ENCODE measurements at places on chromosomes 12 and 14.

DNA sequence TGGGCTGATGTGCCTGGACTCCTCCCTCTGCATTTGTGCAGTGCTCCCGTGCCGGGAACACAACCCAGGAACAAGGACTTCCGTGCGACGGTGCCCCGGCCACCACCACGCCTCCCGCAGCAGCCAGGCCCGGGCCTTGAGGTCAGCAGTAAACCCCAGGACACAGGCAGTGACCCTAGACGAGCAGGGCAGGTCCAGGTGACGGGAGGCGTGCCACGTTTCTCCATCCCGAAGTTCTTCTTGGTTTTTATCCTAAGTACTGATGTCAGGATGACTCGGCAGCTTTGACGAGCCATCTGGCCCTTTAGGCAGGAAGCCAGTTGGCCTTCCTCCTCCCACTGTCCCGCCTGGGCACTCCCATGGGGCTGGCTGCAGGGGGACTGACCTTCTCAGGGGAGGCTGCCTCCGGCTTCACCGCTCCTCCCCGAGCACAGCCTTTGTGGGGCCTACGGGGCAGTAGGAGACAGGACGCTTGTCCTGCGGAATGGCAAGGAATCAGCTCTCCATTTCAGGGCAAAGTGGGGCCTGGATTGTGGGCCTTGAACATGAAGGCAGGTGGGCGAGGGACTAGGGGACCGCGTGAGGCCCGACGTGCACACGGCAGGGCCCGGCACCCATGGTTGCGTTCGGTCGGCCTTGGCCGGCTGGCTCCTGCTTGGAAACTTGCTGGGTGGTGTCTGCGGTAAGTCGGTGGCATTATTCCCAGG lies 94.1 kb downstream of the FBXL14 start:
- DNase-seq = no peak

DNA sequence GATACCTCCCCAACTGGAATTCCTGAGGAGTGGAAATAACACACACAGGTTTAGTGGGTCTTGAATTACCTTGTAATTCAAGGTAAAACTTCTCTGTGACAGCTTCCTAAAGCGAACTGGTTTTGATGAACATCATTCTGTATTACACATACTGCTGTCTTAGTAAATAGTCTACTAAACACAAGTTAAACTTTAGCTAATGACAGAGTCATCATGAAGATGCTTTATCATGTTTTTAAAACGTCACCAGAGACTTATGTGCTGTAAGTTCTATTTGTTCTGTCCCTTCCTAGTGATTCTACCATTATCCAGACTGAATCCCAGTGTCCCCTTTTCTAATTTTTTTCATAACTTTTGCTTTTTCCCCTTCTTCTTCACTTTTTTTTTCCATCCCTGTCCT lies 11.6 kb upstream of the GXYLT1 start:
- DNase-seq = no peak

GRCh38 chr14:21086908-21087293 lies 11.6 kb downstream of the ZNF219 start:
- no peak for DNase-seq

DNA sequence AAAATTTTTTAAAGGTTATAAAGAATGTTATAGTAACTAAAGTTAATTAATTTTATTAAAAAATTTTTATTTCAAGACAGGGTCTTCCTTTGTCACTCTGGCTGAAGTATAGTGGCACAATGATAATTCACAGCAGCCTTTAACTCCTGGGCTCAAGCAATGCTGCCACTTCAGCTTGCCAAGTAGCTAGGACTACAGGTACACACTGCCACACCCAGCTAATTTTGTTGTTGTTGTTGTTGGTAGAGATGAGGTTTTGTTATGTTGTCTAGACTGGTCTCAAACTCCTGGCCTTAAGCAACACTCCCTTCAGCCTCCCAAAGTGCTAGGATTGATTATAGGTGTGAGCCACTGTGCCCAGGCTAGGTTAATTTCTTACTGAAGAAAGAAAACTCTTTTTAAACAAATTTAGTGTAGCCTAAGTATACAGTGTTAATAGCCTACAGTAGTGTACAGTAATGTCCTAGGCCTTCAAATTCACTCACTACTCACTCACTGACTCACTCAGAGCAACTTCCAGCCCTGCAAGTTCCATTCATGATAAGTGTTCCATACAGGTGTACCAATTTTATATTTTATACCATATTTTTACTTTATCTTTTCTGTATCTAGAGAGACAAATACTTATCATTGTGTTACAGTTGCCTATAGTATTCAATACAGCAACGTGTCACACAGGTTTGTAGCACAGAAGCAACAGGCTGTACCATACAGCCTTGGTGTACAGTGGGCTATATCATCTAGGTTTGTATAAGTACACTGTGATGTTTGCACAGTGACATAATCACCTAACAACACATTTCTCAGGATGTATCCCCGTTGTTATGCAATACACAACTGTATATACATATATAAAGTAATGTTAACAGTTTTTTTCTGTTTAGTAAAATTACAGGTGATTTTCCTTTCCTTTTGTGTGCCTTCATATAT lies 24.7 kb upstream of the DNAAF2 start:
- DNase-seq = no peak

DNA sequence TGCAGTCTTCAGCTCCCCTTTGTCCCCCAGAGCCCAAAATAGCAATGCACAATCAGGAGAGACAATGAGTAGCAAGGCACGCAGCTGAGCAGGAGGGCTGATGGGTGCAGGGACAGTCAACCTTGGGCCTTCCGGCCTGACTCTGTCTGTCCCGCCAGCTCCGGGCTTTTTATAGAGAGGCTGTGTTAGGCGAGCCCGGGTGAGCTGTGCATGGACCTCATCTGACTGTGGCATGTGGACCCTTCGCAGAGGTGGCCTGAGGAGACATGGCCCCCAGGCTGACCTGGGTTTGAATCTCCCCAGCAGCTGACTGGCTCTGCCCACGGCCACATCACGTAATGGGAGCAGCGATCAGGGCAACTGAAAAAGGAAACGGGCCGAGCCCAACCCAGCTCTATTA lies 177.9 kb downstream of the TSPAN9 start:
- no peak for DNase-seq

DNA sequence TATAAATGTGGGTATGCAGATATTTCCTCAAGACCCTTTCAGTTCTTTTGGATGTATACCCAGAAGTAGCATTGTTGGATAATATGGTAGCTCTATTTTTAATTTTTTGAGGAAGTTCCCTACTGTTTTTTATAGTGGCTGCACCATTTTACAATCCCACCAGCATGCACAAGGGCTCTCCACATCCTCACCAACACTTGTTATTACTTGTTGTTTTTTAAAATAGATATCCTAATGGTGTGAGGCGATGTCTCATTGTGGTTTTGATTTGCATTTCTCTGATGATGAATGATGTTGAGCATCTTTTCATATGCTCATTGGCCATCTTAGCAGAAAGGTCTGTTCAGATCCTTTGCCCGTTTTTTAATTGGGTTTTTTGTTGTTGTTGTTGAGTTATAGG lies 47.1 kb downstream of the DIP2B start:
- no peak for DNase-seq

- DNase-seq = no peak
Measured at GRCh38 chr14:102930138-102930752, 7.8 kb downstream of the AMN start.

DNA sequence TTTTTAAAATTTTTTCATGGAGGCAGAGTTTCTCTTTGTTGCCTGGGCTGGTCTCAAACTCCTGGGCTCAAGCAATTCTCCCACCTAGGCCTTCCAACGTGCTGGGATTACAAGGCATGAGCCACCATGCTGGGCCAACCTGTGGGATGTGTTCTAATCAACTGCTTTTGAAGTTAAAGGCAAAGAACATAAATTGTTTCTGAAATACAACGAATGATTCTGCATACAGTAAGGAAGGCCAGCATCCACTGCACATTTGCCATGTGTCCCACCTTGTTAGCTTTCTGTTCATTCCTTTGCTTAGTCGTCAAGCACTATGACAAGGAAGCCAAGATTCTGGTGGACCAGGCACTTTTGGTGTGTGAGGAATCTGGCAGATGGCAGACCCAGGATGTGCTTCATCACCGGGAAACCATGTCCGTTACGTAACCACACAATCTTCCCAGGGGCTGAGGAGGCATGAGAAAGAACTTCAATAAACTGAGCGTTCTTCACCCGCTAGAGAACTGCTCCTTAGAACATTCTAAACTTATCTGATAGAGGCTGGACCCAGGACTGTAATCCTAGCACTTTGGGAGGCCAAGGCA lies 24.5 kb downstream of the MOK start:
- no peak for DNase-seq

DNA sequence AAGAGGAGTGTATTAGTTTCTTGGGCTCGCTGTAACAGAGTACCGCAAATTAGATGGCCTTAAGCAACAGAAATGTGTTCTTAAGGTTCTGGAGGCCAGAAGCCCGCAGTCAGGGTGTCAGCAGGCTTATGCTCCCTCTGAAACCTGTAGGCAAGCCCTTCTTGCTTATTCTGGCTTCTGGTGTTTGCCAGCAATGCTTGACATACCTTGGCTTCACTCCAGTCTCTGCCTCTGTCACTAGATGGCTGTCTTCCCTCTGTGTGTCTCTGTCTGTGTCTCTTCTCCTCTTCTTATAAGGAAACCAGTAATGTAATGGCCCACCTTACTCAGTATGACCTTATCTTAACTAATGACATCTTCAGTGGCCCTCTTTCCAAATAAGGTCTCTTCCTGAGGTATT lies 85.1 kb downstream of the DERA start:
- no peak for DNase-seq

- DNase-seq = peak; percentile 96
Measured at GRCh38 chr12:48956279-48957140, 777 bp downstream of the ARF3 start.

DNA sequence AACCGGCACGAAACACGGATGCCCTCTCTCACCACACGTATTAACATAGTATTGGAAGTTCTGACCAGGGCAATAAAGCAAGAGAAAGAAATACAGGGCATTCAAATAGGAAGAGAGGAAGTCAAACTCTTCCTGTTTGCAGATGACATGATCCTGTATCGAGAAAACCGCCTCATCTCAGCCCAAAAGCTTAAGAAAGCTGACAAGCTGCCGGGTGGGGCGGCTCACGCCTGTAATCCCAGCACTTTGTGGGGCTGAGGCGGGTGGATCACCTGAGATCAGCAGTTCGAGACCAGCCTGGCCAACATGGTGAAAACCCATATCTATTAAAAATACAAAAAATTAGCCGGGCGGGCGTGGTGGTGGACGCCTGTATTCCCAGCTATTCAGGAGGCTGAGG lies 17.7 kb downstream of the OR6S1 start:
- DNase-seq = no peak

DNA sequence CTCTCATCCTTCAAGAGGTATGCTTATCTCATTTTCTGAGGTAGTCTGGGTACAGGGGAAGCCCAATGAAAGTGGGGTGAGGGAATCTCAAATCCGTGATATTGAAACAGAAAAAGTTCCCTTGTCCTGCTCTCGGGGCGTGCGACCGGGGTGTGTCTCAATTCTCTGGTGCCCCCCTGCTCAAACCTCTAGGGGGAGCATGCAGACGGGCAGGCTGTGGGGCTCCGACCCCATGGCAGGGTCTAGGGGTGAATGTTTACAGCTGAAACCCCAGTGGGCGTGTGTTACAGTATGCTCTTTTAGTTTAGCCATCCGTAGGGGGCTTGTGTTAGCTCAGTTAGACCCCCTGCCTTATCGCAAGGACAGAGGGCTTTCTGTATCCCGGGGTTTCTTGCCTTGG lies 68.7 kb downstream of the PTPRQ start:
- no peak for DNase-seq

DNA sequence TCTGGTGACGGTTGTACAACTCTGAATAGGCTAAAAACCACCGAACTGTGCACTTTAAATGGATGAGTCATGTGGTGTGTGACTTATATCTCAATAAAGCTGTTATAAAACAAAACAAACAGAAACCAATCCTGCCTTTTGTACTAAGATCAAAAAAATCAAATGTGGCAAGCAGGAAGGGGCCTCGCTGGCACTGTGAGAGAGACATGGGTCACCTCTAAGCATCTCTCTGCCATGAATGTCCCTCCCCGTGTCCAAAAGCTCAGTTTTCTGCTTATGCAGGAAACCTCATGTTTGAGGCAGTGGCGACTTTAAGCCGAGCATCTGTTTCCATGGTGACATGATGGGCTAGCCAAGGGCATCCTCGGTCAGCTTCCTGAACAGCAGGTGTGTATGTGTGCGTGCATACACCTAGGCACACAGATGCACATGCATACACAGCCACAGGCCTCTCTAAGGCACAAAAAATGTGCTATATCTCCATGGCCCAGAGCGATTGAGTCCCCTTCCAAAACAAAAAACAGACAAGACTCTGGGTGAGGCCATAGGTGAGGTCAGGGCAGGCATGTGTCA lies 44.4 kb downstream of the ARL6IP4 start:
- DNase-seq = no peak

- DNase-seq = no peak
Measured at GRCh38 chr12:19215115-19215514, 85.6 kb downstream of the PLEKHA5 start.

DNA sequence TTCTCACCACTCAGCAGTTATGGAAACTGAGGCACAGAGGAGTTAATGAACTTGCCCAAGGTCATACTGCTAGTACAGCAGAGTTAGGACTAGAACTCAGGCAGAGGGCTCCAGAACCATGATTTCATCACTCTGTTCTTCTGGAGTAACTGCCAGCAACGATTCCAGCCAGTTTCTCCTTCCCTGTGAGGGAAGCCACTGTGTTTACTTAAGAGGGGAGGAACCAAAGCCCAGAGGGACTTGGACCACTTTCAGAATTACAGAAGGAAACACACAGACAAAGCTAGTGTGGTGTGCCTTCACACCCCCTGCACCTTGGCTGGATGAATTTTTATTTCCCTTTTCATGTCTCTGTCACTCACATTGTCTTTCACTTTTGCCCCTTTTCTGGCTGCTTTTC lies 398.2 kb downstream of the DPF3 start:
- DNase-seq = no peak

- no peak for DNase-seq
Measured at GRCh38 chr14:61362072-61362750, 40.8 kb downstream of the PRKCH start.

DNA sequence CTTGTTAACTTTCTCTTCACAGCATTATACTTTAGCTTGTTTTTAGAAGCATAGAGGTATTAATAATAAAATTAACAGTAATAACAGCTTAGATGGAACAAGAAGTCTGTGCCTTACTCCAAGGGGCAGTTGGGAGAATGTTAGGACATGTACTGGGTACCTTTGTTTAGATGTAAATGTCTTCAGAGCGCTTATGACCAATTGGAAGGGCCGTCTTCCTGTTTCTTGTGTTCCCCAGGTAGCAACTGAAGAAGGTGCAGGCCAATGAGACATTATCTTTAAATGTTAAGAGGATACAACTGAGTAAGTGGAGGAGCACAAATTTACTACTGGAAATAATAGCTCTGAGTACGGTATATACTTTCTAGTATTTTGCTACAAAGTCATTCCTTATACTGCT lies 180.9 kb upstream of the SYT1 start:
- DNase-seq = no peak

DNA sequence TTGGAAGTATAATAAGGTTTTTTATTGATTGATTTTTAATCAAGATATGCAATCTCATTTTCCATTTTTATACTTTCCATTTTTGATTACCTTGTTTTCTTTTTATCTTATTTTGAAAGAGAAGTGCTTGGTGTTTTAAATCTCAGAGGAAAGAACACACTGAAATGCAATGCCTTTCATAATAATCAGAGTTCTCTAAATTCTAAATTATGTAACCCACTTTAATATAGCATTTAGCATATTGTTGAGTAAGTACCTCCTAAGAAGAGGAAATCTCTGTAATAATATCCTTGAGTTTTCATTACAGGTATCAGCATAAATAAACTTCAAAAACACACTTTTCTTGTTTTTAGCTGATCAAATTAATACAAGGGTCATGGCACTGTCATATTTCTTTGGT lies 96.9 kb downstream of the GTF2A1 start:
- DNase-seq = no peak
